GM13976 (cell line): ENCODE measurements at places on chromosomes 7 and 10.

- no peak for DNase-seq
Observed at GRCh38 chr7:141511676-141512396, 39.4 kb upstream of the AGK start.

DNA sequence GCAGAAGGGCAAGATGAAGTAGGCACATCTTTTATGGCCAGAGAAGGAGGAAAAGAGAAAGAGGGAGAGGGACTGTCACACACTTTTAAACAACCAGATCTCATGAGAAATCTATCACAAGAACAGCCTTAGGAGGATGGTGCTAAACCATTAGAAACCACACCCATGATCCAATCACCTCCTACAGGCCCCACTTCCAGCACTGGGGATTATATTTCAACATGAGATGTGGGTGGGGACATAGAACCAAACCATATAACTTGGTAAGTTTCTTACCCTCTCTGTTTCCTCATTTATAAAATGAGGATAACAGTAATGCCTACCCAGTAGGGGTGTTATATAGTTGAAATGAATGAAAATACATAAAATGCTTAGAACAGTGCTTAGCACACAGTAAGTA is 66.0 kb downstream of the CHCHD3 start:
- no peak for DNase-seq

DNA sequence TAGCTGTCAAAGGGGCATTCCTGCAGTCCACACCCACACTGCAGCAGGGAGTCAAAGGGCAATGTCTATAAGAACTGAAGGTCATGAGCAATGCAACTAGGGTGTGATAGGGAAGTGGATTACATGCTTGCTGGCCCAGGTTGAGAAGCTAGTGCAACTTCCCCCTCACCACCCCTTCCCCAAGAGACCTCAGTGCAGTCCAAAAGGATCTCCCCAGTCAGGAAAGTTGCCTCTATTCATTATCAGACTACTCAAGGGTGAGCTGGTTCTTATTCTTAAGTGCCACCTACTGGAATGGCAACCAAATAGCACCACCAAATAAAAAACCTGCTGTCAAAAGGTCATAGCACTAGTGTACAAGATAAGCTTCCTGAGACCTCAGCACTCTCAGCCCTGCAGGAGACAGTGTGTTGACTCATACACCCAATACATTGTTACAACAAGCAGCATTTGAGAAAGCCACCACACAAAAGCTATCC is 28.2 kb downstream of the MTERF1 start:
- DNase-seq, result peak; percentile 10

- DNase-seq, result no peak
Observed at GRCh38 chr10:116029826-116030225, 243.2 kb downstream of the GFRA1 start.

GRCh38 chr7:131949659-131950058 is 393.2 kb upstream of the PODXL start:
- DNase-seq, result no peak

DNA sequence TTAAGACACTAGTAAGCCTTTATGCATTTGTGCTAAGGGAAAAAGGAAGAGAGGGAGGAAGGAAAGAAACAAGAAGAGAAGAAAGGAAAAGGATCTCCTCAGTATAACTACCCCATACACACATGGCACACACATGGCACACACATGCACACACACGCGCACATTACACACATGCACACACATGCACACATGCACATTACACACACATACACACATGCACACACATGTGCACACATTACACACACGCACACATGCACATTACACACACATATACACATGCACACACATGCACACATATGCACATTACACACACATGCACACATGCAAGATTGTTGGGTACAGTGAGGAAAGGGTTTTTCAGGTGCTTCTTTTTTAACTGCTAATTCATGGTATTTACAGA is 311.2 kb downstream of the SKIDA1 start:
- DNase-seq, result no peak

DNA sequence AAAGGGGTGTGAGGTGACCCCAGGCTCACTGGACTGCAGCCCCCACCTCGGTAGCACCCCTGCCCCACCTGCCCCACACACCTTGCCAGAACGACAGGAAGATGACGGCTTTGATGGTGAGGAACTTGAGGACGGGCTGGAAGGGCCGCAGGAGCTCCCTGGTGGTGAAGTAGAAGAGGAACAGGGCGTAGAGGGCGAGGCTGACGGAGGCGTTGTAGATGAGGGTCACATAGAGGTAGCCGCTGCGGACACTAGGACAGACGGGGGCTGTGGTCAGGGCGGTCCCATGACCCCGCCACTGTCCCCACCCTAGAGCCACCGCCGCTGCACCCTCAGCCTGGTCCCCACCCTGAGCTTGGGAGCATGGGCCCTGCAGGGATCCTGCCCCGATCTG is 7.6 kb downstream of the TMEM184A start:
- DNase-seq, result no peak
